ENCODE measurements at places on chromosomes 1 and 21.

DNA sequence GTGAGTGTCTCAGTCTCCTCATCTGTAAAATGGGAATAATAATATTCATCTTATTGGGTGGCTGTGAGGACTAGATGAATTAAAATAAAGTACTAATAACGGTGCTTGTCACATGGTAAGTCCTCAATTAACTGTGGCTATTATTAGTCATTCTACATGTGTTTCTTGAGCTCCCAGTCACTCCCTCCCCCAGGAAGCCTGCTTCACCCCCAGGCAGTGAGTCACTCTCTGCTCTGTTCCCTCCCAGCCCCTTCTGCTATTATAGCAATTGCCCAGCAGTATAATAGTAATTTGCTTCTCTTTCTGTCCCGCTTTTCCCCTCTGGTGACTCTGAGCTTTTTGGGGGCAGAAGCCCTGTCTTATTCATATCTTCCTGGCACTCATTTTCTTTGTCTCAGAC lies 102.0 kb downstream of the BEND5 start:
- peak; percentile 41 for DNase-seq

GRCh38 chr1:248404024-248404423 lies 1.2 kb downstream of the OR2T1 start:
- DNase-seq = no peak

- DNase-seq = no peak
Measured at GRCh38 chr21:38060533-38060932, 144.3 kb upstream of the KCNJ6 start.

DNA sequence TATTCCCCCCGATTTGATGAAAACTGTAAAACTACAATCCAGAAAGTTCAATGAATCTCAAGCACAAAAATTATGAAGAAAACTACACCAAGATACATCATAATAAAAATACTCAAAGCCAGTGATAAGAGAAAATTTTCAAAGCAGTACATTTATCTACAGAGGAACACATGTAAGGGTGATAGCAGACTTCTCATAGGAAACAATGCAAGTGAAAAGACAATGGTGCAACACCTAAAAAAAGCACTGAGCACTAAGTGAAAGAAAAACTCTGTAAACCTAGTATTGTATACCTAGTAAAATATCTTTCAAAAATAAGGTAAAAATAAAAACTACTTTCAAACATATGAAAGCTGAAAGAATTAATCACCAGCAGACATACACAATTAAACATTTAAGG lies 76.1 kb upstream of the IRF2BP2 start:
- DNase-seq = no peak

DNA sequence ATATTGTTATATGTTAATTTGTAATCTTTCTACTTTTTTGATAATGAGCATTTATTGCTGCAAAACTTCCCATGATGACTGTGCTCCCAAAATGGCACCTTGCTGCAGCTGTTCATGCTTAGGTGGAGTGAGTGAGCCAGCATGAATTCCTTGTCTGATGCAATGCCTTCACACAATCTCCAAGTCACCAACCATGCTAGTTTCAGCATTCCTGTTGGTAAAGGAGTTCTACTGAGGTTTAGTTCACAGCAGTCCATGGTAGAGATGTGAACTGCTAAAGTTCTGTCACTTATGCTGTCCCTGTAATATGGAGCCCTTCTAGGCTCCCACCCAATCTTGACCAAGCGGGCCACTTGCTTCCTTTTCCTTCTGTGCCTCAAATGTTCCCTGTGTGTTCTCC lies 26.2 kb upstream of the PRKACB start:
- DNase-seq = peak; percentile 33

DNA sequence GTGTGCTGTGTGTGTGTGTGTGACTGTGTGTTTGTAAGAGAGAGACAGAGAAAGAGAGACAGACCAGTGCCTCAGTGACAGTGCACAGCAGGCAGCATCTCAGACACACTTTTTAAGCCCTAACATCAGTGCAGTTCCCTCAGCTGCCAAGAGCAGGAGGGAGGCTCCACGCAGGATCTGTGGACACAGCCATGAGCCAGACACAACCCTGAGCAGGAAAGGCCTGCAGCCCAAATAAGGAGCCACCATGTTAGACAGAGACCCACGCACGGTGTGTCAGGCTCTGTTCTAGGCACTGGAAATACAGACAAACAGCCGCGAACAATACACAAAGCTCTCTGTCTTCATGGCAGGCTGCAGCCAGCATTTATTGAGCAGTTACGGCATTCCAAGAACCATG lies 445.5 kb downstream of the MATN1 start:
- DNase-seq = no peak

- no peak for DNase-seq
Measured at GRCh38 chr21:40687625-40688024, 159.3 kb downstream of the DSCAM start.

- DNase-seq = no peak
Measured at GRCh38 chr1:117147856-117148588, 26.5 kb upstream of the TRIM45 start.

GRCh38 chr1:94279038-94279437 lies 41.7 kb upstream of the ARHGAP29 start:
- DNase-seq = no peak

GRCh38 chr1:38326856-38327255 lies 280.3 kb upstream of the POU3F1 start:
- no peak for DNase-seq

- no peak for DNase-seq
Measured at GRCh38 chr1:18569811-18570545, 60.7 kb upstream of the PAX7 start.

DNA sequence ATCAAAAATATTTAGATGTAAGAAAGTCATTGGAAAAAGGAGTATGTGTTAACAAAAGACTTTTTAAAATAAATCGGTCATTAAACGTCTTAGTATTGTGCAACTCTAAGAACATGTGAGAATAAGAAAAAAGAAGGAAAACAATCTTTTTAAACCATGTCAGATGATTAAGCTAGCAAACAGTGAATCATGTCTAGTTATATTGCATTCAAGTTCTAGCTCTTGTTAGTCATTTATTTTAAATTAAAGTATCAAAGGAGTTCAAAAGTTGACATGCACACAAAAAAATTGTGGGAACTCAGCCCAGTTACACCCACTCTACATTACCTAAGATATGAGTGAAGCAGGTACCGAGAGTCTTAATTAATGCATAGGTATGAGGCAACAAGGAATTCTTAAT lies 9.8 kb downstream of the FRRS1 start:
- DNase-seq = peak; percentile 41

- peak; percentile 16 for DNase-seq
Measured at GRCh38 chr1:176541663-176542062, 78.7 kb downstream of the PAPPA2 start.

DNA sequence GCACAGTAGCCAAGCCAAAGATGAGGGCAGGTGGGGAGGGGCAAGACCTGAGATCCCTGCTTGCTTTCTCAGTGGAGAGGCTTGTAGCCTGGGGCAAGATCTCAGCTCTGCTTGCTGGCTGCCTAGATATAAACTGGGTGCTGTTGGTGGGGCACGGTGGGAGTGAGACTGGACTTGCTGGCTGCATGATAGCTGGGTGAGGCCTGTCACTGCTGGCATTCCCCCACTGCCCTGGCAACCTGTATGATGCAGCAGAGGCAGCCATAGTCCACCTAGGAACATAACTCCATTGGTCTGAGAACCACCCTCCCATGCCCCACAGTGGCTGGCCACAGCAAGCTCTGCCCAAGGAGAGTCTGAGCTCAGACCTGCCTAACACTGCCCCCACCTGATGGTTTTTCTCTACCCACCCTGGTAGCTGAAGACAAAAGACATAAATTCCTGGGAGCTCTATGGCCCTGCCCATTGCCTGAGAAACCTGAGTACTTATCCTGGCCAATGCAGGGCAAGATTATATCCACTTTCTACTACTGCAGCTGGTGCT lies 261.9 kb upstream of the DEPDC1 start:
- no peak for DNase-seq

GRCh38 chr1:226681652-226682493 lies 57.2 kb downstream of the ITPKB start:
- DNase-seq = no peak

- no peak for DNase-seq
Measured at GRCh38 chr1:18309552-18310155, 171.1 kb upstream of the KLHDC7A start.

GRCh38 chr1:23198373-23198772 lies 18.9 kb downstream of the HTR1D start:
- peak; percentile 68 for DNase-seq

GRCh38 chr1:2358072-2358471 lies 33.3 kb downstream of the MORN1 start:
- DNase-seq = no peak

GRCh38 chr1:39671433-39671792 lies 494 bp downstream of the NT5C1A start:
- no peak for DNase-seq

- peak; percentile 36 for DNase-seq
Measured at GRCh38 chr1:156767879-156768604, 707 bp downstream of the PRCC start.

DNA sequence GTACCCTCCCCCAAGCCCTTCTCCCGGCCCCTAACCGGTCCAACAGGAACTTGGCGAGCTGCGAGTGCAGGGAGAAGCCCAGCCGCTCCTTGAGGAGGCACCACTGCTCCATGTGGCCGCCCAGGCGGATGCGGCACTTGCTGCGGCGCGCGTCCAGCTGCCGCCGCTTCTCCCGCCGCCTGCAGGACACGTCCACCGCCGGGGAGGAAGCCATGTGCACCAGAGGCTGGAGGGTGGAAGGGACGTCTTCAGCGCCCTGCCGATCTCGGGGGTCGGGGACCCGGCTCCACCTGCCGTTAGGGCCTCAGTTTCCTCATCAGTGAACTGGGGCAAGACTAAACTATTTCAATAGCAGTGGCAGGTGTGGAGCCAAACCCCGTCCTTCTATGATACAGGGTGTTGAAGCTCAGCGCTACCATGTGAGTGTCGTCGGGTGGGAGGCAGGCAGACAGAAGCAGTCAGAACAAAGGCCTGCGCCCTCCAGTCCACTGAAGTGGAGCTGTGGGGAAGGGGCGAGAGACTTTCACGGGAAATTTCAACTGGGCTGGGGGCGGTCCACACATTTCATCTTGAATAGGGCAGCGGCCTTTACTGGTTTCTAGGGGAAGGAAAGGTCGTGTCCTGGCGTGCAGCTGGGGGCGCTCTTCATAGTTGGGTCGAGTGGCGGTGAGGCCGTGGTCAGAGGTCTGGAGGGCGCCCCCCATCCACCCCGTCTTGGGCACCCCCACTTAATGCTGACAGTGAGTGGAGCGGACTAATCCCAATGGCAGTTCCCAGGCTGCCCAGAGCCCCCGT lies 592 bp downstream of the ZNF692 start:
- peak; percentile 82 for DNase-seq

GRCh38 chr1:50084389-50084788 lies 24.3 kb upstream of the ELAVL4 start:
- no peak for DNase-seq

Data from GM03348 (cell line).